Activated CD4-positive, alpha-beta T cell treated with anti-CD3 and anti-CD28 coated beads, Interleukin-2, amount 10 ng/mL, durations not matched to agents 24 days and 14 days (primary cell): ENCODE measurements at places on chromosomes 5 and 9.

DNA sequence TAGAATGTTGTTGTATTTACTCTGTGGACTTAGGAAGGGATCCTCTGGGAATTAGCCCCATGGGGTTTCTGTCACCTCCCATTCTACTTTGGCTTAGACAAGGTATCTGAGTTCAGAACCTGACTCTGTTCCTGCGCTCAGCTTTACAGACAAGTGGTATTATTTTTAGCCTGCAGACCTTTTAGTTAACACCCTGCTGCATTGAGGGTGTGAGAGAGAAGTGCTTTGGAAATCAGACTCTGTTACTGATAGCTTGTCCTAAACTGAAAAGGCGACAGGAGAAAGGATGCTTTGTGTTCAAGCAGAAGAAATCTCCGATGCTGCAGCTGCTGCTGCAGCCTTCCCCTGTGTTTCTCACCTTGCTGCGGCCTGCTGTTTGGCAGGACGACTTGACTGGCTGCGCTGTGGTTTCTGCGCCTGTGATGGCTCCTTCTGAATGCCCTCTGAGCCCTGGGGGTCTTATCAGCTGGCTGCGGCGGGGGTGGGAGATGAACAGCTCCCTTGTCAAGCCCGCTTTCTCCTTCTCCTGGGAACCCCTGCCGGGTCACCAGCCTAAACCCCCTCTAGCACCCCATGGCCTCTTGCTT lies 61.9 kb downstream of the PGM5 start:
- no peak for DNase-seq

DNA sequence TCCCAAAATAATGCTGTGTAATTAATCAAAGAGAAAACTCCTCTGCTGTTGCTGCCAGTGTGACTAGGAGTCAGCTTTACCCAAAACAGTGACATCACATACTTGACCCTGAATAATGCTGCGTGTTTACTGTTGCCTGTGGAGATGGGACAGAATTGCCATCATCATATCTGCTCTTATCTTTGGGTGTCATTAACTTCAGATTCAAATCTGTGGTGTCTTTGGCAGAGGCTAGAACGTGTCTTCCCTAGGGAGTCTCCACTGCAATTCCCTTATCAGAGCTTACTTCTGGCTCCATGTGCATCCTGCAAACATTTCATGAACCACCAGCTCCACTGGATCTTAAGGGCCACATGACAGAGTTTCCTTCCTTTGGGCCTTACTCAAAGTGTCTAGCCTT lies 88.9 kb upstream of the MRPS30 start:
- DNase-seq, result no peak

DNA sequence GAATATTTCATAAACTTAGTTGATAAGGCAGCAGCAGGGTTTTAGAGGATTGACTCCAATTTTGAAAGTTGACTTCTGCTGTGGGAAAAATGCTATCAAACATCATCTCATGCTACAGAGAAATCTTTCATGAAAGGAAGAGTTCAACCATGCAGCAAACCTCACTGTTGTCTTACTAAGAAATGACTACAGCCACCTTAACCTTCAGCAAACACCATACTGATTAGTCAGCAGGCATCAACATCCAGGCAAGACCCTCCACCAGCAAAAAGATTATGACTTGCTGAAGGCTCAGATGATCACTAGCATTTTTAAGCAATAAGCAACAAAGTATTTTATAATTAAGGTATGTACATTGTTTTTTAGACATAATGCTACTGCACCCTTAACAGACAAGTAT lies 7.6 kb downstream of the TMEM174 start:
- no peak for DNase-seq

- DNase-seq, result no peak
These were observed 26.6 kb upstream of the OR2K2 start for GRCh38 chr9:111356481-111357244.

GRCh38 chr5:10423022-10423421 lies 18.7 kb upstream of the ROPN1L start:
- DNase-seq, result no peak

DNA sequence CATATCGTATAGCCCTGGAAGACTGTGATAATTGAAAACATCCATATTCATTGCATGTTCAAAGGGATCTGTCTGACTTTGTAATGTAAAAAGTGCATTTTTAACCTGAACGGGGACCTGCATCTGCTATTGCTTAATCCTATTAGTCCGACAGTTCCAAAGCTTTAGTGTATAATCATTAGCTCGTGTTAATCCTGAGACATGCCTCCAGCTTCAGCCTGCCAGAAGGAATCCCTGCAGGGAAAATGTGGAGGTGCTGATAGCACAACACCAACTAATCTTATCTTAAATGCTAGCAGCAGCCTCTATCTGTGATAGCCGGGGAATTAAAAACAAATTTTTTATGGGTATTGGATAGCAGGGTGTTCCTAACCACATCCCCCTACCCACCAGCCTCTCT lies 495.2 kb downstream of the TLE4 start:
- DNase-seq, result no peak

DNA sequence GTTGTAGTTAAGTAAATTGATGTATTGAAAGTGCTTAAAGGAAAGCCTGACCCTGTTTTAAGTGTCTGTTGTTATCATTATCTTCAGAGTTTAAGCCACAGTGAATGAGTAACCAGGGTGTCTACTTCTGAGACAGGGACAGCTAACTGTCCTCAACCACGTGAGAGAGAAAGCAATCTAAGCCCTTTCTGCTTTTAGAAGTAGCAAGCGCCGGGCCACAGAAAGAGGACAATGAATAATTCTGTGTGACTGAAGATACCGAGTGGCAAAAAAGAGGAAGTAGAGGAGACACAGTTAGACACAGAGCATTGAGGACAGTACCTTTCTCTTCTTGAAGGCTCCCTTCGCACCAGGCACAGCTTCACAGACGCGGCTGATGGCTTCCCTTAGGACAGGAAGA lies 86.3 kb downstream of the S1PR3 start:
- no peak for DNase-seq
